BJ (cell line): ENCODE measurements at places on chromosomes 5 and 9. TPM values are rescaled to one million over a fixed set of nuclear protein-coding genes. Genes with fewer than 3 reads are reported as not detected.

Gene TMEM141
- polyA plus RNA-seq, result 51.5 and 62.5 TPM in 2 replicates

Gene GABRA6
- not detected in 2 replicates for polyA plus RNA-seq

Gene DAB2
- polyA plus RNA-seq, result 168 and 181 TPM in 2 replicates

Gene HSPB3
- polyA plus RNA-seq, result 14.4 and 22.2 TPM in 2 replicates

Gene PCDHGA5
- polyA plus RNA-seq, result 1.2 and 1.6 TPM in 2 replicates

Gene LYRM7
- 1.6 and 3.2 TPM in 2 replicates for polyA plus RNA-seq

Gene LCN9
- polyA plus RNA-seq, result not detected in 2 replicates

Gene TMC1
- polyA plus RNA-seq, result 1.2 and 1.3 TPM in 2 replicates

Gene ADAMTS2
- 80.0 and 129 TPM in 2 replicates for polyA plus RNA-seq

Gene TMOD1
- 0.06 and 0.15 TPM in 2 replicates for polyA plus RNA-seq

Gene PCDHA11
- polyA plus RNA-seq, result not detected in 2 replicates

Gene PCDHB10
- 0.18 and 0.28 TPM in 2 replicates for polyA plus RNA-seq

Gene SLC6A19
- not detected in 2 replicates for polyA plus RNA-seq

Gene OBP2B
- polyA plus RNA-seq, result not detected in 2 replicates

Gene CRHBP
- polyA plus RNA-seq, result 0.05 TPM in 1 of 2 replicates, not detected in the other

Gene PHYHD1
- 15.6 and 18.6 TPM in 2 replicates for polyA plus RNA-seq

Gene SLC1A3
- 0.37 and 0.54 TPM in 2 replicates for polyA plus RNA-seq

Gene CSF2
- not detected in 2 replicates for polyA plus RNA-seq

Gene ACER2
- 1.4 and 1.8 TPM in 2 replicates for polyA plus RNA-seq

Gene TAF11L3
- polyA plus RNA-seq, result not detected in 2 replicates

Gene FGD3
- polyA plus RNA-seq, result not detected in 2 replicates

Gene SURF6
- 8.4 and 9.4 TPM in 2 replicates for polyA plus RNA-seq

Gene GABBR2
- 1.4 and 1.6 TPM in 2 replicates for polyA plus RNA-seq

Gene GFPT2
- polyA plus RNA-seq, result 4.7 and 6.1 TPM in 2 replicates
